NCI-H748 treated with DMSO at 0.1 percent for 48 hours (cell line): ENCODE measurements at places on chromosomes 3 and 15.

- no peak for DNase-seq
These were observed 43.8 kb downstream of the RBM15B start for GRCh38 chr3:51434746-51435327.

DNA sequence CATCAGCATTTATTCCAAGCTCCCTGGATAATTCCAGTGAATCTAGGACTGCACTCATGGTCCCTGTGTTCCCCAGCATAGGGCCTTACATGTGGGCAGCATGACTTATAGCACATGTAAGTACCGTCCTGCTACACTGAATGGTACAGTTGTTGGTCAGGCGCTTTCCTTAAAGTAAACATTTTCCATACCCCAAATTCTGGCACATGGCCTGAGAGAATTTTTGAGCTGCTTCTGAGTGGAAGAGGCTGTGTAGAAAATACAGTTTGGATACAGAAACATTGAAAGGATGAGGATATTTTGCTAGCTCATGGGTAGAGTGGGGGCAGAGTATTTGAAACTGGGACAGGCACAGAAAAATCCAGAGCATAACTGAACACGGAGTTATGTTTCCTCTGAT is 27.6 kb downstream of the CORO2B start:
- DNase-seq = no peak

- no peak for DNase-seq
These were observed 55.0 kb upstream of the EPHB3 start for GRCh38 chr3:184506561-184506991.

DNA sequence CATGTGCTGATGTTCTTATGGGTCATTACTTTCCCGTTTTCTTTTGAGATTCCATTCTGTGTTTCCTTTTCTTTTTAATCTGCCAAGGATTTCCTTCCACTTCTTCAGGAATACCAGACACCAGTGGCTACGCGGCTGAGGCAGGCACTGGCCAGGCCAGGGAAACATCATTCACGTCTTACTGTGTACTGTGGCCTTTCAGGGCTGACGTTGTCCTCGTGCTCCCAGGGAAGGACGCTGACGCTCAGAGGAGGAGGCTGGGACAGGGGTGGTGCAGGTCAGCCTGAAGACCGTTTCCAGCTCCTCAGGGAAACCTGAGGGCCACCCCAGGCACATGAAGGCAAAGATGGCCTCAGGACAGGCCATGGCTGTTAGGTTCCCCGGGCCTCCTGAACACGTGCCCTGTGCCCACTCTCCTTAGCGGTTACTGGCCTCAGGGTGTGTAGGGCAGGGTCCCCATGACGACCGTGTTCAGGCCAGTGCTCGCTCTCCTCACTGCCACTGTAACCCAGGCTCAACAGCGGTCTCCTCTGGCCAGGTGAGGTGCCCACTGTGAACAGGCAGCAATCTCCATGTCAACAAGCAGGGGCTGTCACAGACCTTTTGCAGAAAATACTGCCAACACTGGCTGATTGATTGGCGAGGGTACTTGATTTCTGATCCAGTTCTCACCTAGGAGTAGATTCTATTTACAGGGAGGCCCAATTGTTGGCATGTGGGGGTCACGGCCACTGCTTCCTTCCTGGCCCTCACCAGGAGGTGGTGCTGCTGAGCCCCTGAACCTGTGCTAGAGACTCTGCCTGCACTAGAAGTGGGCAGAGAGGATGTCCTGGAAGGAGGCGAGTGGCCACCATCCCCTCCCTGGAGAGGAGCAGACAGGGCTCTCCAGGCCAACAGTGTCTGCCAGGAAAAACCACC is 169.5 kb downstream of the ATP10A start:
- DNase-seq = no peak

GRCh38 chr3:81974751-81975150 is 213.3 kb upstream of the GBE1 start:
- DNase-seq = no peak

GRCh38 chr3:61730577-61731231 is 169.3 kb downstream of the PTPRG start:
- no peak for DNase-seq

DNA sequence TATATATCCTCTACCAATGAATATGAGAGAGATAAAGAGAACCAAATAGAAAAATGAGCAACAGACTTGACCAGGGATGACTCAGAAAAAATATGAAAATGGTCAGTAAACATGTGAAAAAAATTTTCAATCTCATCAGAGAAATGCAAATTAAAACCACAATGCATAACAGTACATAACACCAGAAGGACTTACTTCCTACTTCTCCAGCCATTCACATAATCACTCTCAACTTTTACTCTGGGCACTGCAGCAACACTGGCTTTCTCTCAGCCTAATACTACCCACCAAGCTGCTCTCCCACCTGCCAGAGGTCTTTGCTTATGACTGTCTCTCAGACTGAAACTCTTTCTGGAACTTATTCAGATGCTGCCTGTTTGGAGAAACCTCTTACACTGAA is 49.4 kb downstream of the DPH6 start:
- no peak for DNase-seq

DNA sequence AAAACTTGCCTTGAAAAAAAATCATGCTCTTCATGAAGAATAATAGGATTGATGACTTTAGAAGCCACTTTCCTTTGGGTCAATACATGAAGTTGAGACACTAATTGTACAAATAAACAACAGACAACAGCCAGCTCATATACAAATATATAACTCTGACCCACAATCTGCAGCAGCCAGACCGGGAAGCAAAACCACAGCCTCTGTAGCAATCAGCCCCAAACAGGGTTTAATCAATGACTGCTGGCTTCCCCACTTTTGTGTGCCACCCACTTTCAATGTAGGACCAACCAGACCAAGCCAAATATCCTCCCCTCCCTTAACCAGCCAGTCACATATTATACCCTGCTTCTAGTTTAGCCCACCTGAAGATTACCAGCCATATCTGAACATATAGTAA is 39.0 kb downstream of the IFT57 start:
- peak; percentile 47 for DNase-seq

DNA sequence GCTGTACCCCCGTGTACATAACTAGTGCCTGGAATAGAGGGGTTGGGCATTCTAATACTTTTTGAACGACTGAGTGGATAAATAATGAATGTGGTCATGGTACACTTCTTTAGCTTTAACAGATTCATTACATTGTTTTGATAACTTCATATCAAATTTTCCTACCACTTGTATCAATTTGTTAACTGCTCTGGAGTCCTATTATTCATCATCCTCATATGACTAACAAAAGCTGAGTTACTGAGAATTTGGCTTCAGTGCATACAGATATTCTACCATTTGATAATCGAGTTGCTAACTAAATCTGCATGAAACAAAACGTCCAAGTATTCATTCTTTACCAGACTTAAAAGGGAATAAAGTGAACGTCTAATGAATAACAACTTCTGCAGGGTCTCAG is 31.7 kb downstream of the FRMD5 start:
- DNase-seq = no peak

- peak; percentile 67 for DNase-seq
These were observed 24.8 kb downstream of the AADAC start for GRCh38 chr3:151838574-151839312.
